ENCODE measurements at places on chromosomes 1 and 21.

DNA sequence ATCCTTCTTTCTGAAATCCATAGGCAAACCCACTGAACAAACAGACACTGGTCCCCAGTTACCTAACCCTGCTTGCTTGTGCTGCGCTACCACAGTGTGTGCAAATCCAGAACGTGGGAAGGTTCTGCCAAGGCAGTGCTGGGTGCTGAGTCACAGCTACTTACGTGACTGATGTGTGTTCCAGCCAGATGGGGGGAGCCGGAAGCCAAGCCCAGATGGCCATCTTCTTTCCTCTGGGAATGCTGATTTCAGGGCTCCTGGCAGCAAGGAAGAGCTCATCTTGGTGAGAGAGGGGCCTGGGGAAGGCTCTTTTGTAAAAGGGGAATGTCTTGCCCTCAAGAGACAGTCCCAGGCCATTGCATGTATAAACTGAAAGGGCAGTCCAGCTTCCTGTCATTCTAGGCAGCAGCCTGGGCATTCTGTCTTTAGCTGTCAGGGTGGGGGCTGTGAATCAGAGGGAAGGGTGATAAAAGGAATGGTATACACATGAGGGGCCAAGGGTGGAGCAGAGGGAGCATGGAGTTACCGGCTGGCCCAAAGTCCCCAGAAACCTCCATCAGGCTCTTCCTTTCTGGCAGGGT lies 54.1 kb downstream of the CD46 start:
- peaks cover 10% of the 10 kb centered on the region for H3K4me1 ChIP-seq
- DNase-seq: no peak
- no peak overlapping the region for H3K27ac ChIP-seq
- no peaks in the 10 kb centered on the region for H3K27me3 ChIP-seq

DNA sequence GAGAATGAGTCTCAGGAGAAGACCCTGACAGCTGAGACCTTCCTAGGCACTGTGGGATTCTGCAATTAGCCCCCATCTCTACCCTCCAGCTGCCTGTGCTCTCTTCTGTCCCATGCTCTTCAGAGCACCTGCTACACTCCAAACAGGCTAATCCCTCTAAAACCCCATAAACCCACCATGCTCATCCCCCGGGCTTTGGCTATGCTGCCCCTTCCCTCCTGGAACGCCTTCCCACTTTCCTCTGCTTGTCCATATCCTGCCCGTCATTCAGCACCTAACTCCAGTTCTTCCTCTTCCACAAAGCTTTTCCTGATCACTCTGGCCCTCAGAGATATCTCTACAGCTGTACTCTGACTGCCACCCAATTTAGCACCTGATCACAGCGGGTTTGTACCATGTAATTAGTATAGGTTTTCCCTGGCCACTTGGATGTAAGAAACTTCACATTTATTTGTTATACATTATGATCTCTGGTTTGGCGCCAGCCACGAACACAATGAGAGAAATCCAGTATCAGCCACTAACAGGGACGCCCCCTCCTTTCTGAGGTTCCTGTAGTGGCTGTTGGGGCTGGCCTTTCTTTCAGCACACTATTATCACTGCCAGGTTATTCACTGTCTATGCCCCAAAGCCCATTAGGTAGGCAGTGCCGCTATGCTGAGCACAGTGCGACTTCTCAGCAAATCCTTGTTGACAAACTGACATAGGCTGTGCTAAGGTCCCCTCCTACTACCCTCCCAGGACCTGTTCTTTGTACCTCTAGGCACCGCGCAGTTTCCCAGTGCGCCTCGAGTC lies 45.1 kb downstream of the CDC7 start:
- H3K27ac ChIP-seq: no peak overlapping the region
- no peaks in the 10 kb centered on the region for H3K36me3 ChIP-seq
- H3K4me1 ChIP-seq: peaks cover 7% of the 10 kb centered on the region

DNA sequence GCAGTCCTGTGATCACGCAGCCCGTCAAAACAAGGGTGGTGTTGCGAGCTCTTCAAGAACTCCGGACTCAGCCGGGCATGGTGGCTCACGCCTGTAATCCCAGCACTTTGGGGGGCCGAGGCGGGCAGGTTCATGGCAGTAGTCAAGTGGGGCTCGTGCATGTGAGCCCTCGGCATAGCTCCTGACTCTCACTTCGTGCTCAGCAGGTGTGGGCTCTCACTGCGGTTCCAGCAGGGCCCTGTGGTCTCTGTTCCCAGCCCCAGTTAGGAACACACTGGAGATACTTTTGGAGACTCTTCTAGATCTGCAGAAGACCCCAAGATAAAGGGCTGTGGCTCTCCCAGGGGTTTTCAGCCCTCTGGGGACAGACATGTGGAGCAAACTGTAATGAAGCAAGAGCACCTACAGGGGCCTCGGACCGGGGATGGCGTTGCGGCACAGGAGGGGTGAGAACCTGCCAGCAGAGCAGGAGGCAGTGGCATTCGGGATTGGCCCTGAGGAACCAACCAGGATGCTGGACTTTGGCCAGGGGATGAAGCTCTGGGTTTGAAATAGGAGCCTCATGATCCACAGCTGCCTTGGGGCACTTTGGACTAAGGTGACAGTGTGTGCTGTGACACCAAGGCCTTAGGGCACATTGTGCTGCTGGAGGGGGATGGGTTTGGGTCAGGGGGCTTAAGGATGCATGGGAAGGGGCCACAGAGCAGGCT lies 443.2 kb downstream of the CAMTA1 start:
- H3K4me3 ChIP-seq: no peak overlapping the region
- DNase-seq: no peak
- no peaks in the 10 kb centered on the region for H3K27me3 ChIP-seq
- H3K27ac ChIP-seq: no peak overlapping the region

- peaks cover 6% of the 10 kb centered on the region for H3K4me1 ChIP-seq
- no peak for DNase-seq
- no peak overlapping the region for H3K27ac ChIP-seq
- H3K4me3 ChIP-seq: no peak overlapping the region
- peaks cover 32% of the 10 kb centered on the region for H3K36me3 ChIP-seq
- no peaks in the 10 kb centered on the region for H3K27me3 ChIP-seq
These were observed 46.5 kb upstream of the NUF2 start for GRCh38 chr1:163275222-163275621.

DNA sequence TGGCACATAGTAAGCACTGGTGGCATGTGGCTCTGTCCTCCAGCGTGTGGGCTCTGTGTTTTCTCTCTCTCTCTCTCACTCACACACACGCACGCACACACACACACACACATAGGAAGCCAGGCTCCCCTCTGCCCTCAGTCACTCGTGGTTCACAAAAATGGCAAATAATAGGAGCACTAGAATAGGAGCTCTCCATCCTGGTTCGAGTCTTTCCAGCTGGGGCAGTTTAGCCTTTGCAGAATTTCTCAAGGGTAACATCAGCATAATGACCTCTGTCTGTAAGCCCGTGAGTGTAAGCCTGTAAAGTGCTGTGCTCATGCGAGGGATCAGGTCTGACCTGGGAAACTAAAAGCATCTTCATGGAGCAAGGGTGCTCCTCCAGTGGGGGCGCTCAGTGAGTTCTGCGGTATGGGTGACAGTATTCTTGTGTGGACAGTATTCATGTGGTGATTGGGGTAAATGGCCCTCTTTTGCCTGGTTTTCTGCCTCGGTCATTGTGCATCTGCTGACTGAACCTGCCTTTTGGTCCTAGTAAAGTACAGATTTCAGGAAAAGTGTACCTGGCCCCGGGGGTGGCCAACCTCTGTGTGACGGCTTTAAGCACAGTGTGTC lies 842 bp upstream of the ZC3H12A start:
- peak overlapping the region; percentile 72 for H3K4me3 ChIP-seq
- peaks cover 5% of the 10 kb centered on the region for H3K36me3 ChIP-seq
- no peak for DNase-seq
- peaks cover 53% of the 10 kb centered on the region for H3K4me1 ChIP-seq

- DNase-seq: no peak
- no peaks in the 10 kb centered on the region for H3K36me3 ChIP-seq
- no peak overlapping the region for H3K27ac ChIP-seq
- H3K4me3 ChIP-seq: no peak overlapping the region
- no peaks in the 10 kb centered on the region for H3K27me3 ChIP-seq
These were observed 108.1 kb downstream of the C1orf21 start for GRCh38 chr1:184494929-184495328.

GRCh38 chr1:211952299-211952698 lies 83.1 kb downstream of the INTS7 start:
- no peak for DNase-seq
- no peak overlapping the region for H3K4me3 ChIP-seq
- no peak overlapping the region for H3K27ac ChIP-seq
- H3K36me3 ChIP-seq: peaks cover 28% of the 10 kb centered on the region
- peaks cover 12% of the 10 kb centered on the region for H3K4me1 ChIP-seq
- H3K27me3 ChIP-seq: no peaks in the 10 kb centered on the region

DNA sequence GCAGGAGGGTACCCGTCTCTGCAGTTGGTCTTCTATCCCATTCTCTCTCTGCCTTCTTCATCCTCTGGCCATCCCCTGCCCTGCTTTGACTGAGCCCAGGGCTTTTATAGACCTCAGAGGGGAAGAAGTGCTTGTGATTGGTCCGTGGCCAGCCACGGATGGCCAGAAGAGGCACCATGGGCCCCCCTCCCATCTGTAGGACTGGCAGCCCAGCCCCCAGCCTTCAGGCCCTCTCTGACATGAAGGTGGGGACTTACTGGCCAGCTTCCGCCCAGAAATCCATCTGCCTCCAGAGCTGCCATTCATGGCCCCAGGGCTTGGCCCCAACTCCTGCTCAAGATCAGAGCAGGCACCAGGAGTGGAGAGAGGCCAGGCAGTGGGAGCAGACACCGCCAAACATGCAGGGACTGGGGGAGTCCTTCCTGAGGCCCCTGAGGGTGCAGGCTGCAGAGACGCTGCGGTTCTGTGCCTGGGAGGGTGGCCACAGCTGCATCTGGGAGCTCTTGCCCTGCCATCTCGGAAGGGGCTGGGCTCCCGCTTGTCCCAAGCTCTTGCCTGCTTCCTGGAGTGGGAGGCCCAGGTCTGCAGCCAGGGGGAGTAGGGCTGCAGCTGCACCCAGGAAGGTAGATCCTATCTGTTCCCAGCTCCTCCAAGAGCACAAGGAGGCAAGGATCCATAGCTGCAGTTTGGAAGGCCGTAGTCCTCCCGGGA lies 698.6 kb upstream of the B3GALT2 start:
- H3K36me3 ChIP-seq: no peaks in the 10 kb centered on the region
- DNase-seq: peak; percentile 29
- no peak overlapping the region for H3K27ac ChIP-seq
- H3K4me3 ChIP-seq: no peak overlapping the region
- no peaks in the 10 kb centered on the region for H3K27me3 ChIP-seq

- peaks cover 4% of the 10 kb centered on the region for H3K4me1 ChIP-seq
- H3K27ac ChIP-seq: no peak overlapping the region
- no peak for DNase-seq
- H3K36me3 ChIP-seq: peaks cover 32% of the 10 kb centered on the region
- no peak overlapping the region for H3K4me3 ChIP-seq
These were observed 110.4 kb downstream of the ACBD6 start for GRCh38 chr1:180392020-180392419.

DNA sequence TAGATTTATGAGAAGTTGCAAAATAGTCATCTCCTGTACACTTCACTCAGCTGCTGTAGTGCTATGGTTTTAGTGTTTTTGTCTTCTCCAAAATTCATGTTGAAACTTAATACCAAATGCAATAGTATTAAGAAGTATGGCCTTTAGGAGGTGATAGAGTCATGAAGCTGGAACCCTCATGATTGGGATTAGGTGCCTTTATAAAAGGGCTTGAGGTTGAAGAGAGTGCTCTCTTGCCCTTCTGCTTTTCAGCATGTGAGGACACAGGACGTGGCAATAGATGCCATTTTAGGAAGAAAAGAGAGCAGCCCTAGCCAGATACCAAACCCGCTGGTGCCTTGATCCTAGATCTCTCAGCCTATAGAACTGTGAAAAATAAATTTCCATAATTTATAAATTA lies 87.6 kb downstream of the CTH start:
- no peak overlapping the region for H3K4me3 ChIP-seq
- H3K36me3 ChIP-seq: no peaks in the 10 kb centered on the region
- no peak overlapping the region for H3K27ac ChIP-seq
- DNase-seq: no peak
- H3K27me3 ChIP-seq: no peaks in the 10 kb centered on the region
- no peaks in the 10 kb centered on the region for H3K4me1 ChIP-seq

- H3K27ac ChIP-seq: peak overlapping the region; percentile 63
- H3K4me3 ChIP-seq: no peak overlapping the region
- H3K27me3 ChIP-seq: no peaks in the 10 kb centered on the region
- peaks cover 47% of the 10 kb centered on the region for H3K36me3 ChIP-seq
- peaks cover 33% of the 10 kb centered on the region for H3K4me1 ChIP-seq
These were observed 48.9 kb downstream of the AK4 start for GRCh38 chr1:65196926-65197325.

GRCh38 chr21:19276665-19277064 lies 873.1 kb upstream of the TMPRSS15 start:
- no peak overlapping the region for H3K4me3 ChIP-seq
- no peak for DNase-seq
- H3K4me1 ChIP-seq: no peaks in the 10 kb centered on the region
- no peaks in the 10 kb centered on the region for H3K36me3 ChIP-seq

DNA sequence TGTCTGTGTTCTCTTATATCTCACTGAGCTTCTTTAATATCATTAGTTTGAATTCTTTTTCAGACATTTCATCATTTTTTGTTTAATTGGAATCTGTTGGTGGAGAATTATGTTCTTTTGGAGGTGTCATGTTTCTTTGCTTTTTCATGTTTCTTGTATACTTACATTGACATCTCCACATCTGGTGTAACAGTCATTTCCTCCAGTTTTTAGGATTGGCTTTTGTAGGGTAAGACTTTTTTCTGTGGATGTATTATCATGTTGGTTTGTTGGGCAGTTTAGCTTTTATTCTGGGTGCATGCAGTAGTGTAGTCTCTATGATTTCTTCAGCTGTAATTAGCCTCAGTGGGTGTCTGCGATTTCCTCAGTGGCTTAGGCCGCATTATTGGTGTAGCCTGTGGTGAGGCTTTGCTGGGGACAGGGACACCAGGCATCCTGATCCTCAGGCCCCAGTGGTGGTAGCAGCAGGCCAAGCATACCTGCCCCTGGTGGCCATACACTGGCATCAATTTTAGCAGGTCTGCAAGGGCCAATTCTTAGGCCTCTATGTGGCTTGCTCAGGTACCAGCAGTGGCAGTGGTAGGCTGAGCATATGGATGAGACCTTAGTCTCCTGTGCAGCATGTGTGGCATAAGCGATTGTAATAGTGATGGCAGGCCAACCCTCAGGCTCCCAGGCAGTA lies 77.6 kb upstream of the SAMD13 start:
- DNase-seq: peak; percentile 18
- H3K27me3 ChIP-seq: no peaks in the 10 kb centered on the region
- H3K4me1 ChIP-seq: no peaks in the 10 kb centered on the region
- no peak overlapping the region for H3K27ac ChIP-seq

- H3K4me3 ChIP-seq: no peak overlapping the region
- no peak overlapping the region for H3K27ac ChIP-seq
- no peak for DNase-seq
- peaks cover 4% of the 10 kb centered on the region for H3K4me1 ChIP-seq
- H3K36me3 ChIP-seq: no peaks in the 10 kb centered on the region
These were observed 145.8 kb upstream of the WNT4 start for GRCh38 chr1:22288593-22289241.

Data from WTC11 (cell line).